T-helper 1 cell (primary cell): ENCODE measurements at places on chromosomes 6 and 20.

DNA sequence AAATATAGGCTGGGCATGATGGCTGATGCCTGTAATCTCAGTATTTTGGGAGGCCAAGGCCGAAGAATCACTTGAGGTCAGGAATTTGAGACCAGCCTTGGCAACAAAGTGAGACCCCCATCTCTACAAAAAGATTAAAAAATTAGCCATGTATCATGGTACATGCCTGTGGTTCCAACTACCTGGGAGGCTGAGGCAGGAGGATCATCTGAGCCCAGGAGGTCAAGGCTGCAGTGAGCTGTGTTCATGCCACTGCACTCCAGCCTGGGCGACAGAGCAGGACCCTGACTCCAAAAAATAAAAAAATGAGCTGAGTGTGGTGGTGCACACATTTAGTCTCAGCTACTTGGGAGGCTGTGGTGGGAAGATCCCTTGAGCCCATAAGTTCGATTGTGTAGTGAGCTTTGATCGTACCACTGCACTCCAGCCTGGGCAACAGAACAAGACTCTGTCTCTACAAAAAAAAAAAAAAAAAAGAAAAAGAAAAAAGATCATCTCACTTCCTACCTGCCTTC, 10.1 kb upstream of the GUCA1B start:
- no peak for DNase-seq

DNA sequence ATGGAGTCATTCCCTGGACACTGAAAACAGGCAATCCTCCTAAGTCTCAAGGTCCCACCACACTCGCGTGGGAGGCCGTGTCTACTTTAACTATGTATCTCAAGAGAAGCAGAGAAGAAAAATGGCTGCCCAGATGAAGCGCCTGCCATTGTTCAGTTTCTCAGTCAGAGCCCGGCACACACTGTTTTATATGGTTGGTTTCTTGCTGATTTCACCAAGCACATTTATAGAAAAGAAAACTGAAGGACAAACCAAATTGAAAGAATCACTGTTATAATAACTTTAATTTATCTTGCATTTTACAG, 22.9 kb downstream of the EIF2S2 start:
- DNase-seq: no peak

GRCh38 chr6:6052216-6052615, 45.5 kb upstream of the NRN1 start:
- no peak for DNase-seq

GRCh38 chr6:47195011-47195650, 114.6 kb downstream of the TNFRSF21 start:
- DNase-seq: no peak

DNA sequence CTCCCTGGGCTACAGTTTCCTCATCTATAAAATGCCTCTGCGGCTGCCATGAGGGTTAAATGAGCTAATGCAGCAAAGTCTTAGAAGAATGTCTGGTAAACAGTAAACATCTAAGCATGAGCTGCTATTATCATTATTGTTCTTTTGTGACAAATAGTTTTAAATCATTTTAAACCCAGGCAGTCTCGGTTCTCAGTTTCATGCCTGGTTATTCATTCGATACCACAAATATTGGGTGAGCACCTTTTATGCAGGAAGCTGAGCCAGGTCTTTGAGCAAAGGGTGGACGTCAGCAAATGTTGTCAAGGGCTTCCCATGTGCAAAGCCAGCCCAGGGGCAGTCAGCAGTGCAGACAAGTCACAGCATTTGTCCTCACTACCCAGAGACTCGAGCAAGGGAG, 128.7 kb downstream of the NFATC2 start:
- no peak for DNase-seq

DNA sequence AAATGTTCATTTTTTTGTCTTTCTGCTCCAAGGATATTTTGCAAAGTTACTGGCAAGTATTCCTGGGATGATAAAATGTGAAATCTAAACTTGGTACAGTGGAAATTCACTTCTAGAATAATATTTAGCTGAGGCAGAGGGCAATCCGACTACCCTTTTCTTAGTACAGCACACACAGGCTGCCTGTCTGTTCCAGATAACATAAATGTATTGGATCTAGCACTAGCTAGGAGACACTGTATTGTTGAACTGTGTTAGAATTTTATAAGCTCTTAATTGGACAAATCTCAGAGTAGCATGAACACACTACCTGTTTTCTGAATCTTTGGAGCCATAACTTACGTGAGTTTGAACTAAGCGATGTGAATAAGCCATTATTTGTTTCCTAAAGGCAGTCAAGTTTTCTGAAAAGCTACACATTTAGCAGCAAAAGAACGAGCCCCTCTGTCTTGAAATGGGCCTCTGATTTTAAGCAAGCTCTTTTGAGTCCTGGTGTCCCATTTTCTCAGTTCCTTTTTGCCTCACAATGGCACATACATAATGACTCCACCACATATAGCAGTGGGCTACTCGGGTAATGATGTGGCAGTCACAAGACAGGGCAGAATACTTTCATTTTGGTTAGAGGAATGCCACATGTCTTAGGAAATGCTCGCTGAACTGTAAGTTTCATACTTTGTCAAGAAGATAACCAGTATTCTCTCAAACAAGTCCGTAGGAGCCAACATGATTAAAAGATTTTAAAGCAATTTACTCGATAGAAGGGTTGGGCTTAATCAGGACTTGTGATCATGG, 116.5 kb upstream of the ESR1 start:
- DNase-seq: no peak

GRCh38 chr6:166031275-166031674, 136.4 kb downstream of the TBXT start:
- DNase-seq: no peak

- DNase-seq: no peak
These were observed 336.3 kb downstream of the NRN1 start for GRCh38 chr6:5670381-5670780.

GRCh38 chr6:130407032-130407431, 41.2 kb downstream of the TMEM200A start:
- no peak for DNase-seq

GRCh38 chr20:63182425-63182824, 33.5 kb downstream of the YTHDF1 start:
- DNase-seq: no peak

- DNase-seq: no peak
These were observed at the start of gene INSM1 for GRCh38 chr20:20367575-20368417. TSS of gene INSM1 (plus strand) at chr20:20368104. CDS start at chr20:20368268, 164 bp downstream.

GRCh38 chr20:4830696-4831095, 109.0 kb downstream of the PRND start:
- DNase-seq: no peak

GRCh38 chr20:63697868-63698545, 1.6 kb downstream of the TNFRSF6B start:
- no peak for DNase-seq

DNA sequence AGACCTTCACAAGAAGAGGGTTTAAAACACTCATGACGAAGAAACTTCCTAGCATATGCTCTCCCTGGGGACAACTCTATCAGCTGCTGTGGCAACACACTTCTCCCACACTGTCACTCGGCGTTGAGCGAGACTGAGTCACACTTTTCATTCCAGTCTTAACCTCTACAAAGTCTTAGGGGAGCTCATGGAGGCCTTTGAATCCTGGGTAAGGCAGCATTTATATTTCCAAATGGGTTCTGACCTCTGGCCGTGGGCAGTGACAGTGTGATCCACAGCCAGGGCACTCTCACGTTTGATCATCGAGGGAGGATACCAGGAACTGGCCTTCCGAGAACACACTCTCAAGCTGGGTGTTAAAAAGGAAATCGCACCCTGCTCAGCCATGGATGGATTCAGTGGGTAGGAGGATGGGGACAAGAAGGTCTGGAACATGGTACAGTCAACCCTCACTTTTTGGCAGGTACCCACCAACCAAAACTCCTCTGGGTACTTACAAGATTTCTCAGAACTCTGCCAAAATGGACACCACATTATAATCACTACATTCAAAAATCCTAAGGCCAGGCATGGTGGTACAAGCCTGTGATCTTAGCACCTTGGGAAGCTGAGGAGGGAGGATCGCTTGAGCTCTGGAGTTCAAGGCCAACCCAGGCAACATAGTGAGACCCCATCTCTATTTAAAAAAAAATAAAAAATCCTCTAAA, 19.6 kb downstream of the RRBP1 start:
- DNase-seq: no peak

- no peak for DNase-seq
These were observed 3.1 kb upstream of the CSE1L start for GRCh38 chr20:49043000-49043399.

DNA sequence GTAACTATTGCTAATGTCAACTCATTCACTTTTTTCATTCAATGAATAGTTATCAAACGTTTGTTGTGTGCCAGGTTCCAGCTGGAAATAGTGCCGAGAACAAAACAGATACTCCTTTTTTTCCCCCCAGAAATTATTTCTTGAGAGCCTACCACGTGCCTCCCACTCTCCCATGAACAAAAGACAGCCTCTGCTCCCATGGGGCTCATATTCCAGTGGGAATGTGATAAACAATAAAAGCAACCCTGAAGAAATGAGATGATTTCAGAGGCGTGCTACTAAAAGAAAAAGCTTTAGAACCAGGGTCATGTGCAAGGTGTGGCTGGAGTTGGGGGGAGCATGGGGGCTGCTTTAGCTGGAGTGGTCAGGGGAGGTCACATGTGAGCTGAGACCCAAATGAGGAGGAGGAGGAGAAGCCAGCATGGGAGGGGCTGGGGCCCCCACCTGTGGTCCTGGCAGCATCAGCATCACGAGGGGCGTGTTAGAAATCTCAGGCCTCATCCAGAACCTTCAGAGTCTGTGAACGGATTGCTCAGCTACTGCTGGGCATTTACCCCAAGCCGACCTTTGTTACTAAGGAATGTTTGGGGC, 157.4 kb downstream of the EYA2 start:
- DNase-seq: no peak

- no peak for DNase-seq
These were observed 117.6 kb downstream of the TMEM242 start for GRCh38 chr6:157205473-157206358.

DNA sequence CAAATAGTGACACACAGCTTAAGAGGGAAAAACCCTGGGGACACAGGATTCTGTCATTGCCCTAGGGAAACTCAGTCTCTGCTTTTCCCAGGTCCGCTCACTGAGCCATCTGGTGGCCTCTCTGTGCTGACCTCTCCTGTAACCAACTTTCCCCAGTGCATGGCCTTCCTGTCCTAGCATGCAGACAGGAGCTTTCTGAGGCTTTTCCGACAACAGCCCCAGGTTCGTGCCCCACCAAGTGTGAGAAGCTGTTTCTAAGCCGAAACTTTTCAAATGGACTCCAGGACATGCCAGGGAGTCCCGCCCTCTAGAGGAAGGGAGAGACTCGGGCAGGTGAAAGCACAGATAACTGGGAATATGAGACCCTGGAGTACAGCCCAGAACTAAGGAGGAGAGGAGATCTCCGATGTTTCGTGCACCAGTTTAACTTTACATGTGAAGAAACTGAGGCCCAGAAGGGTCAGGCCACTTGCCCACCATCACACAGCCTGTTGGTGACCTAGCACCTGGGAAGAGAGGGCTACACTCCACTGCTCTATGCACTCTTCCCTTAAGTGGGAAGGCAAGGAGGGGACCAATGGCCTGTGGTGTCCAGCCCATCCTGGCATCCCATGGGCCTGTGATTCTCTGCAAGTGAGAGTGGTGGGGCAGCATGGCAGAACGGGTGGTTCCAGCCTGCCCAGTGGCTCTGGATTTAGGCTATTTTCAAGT, 46.2 kb downstream of the RPP40 start:
- no peak for DNase-seq

GRCh38 chr6:37783856-37784584, 35.5 kb upstream of the ZFAND3 start:
- DNase-seq: no peak

- DNase-seq: no peak
These were observed 140.3 kb upstream of the RUNX2 start for GRCh38 chr6:45187836-45188235.

DNA sequence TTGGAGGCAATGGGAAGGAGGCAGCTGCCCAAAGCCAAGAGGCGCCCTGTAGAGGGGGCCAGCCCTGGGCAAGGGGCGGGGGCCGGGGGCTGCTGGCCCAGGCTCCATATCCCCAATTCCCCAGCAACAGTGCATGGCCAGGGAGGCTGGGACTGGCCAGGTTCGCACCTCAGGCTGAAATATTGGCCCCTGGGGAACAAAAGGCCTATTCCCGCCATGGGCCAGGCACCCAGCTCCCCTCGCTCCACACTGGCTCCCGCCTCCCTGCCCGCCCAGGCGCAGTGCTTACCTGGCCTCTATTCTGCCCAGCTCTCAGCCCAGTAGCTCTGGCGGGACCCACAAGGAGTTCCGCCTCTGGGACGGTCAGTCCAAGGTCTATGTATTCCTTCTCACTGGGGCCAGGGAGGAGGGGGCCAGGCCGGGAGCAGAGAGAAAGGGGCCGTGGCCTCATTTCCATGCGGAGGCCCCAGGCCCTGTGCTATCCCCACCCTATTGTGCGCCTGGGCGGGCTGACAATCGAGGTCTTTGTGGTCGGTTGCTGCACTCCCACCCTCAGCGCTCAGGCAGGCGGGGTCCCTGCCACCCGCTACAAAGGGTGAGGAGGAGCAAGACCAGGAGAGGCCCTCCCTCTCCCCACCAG, 42.3 kb downstream of the YTHDF1 start:
- no peak for DNase-seq

DNA sequence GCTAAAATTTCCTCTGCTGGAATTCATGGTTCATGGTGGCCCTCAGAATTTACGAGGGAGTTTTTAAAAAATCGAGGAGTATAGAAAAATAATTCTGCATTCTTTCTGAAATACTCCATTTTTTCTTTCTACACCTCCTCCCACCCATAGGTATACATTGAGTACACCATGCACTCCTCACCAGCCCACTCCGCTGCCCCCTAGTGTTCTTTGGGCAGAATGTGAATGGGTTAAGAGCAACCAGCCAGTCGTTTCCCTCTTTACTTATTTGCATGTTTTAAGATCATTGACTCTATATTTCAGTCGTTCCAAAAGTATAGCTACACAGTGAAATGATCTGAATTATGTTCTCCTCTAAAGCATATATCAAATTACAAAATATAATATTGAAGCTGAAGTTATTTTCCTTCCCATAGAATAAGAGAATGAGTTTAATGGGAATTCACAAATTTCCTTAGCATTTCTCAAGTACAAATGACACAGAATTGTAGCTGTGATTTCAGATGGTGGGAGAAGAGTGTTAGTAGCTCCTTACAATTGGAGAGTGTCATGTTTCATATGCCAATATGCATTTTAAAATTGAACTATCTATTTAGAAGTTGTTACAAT, 977.7 kb upstream of the SLC35B3 start:
- no peak for DNase-seq

DNA sequence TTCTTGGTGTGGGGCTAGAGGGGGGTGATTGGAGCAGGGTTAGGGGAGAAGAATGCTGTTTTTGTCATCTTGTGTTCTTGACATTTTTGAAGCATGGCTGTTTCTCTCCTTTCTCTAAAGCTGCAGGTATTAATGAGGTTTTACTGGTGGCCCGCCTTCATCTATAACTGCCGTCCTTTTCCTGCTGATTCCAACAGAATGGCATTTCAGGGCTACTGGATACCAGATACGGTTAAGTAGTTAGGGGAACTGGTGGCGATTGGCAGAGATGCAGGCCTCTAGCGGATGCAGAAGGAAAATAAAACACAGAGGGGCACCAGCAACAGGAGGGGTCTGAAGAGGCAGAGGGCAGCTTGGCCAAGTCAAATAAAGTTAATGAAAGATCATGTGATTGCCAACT, 89.7 kb upstream of the EEF1E1 start:
- DNase-seq: no peak

- no peak for DNase-seq
These were observed 7.1 kb downstream of the MOCS1 start for GRCh38 chr6:39927159-39927558.

GRCh38 chr6:167839755-167840154, 13.0 kb downstream of the AFDN start:
- no peak for DNase-seq
